ENCODE measurements at places on chromosomes 6 and 20.
A peak's percentile ranks its signal among the peaks of the same experiment; 100 is the strongest.

DNA sequence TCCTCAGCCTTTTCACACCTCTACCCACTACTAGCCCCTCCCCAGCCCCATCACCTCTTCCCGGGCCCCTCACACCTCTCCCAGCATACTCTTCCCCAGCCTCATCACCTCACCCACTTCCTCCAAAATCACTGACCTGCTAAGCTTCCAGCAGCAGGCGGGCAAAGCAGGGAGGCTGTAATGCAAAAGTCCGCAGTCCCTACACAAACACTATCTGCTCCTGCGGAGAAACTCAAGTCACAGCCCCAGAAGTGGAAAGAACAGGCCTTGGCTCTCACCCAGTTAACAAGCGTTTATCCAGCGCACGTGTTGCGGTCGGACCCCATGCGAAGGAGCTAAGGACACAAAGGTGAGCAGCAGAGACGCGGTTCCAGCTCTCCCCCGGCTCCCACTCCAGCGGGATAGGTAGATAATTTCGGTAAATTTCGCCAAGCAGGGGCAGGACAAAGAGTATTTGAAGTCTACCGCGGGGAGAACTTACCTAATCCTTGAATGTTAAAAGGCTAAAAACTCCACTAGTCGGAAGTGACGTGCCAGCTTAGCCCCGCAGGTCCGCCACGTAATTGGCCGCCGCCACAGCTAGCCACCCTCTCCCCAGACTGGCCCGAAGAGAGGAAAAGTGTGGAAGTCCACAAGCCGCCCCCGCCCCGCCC, 728 bp upstream of the TRIM39 start:
- no peak for DNase-seq

DNA sequence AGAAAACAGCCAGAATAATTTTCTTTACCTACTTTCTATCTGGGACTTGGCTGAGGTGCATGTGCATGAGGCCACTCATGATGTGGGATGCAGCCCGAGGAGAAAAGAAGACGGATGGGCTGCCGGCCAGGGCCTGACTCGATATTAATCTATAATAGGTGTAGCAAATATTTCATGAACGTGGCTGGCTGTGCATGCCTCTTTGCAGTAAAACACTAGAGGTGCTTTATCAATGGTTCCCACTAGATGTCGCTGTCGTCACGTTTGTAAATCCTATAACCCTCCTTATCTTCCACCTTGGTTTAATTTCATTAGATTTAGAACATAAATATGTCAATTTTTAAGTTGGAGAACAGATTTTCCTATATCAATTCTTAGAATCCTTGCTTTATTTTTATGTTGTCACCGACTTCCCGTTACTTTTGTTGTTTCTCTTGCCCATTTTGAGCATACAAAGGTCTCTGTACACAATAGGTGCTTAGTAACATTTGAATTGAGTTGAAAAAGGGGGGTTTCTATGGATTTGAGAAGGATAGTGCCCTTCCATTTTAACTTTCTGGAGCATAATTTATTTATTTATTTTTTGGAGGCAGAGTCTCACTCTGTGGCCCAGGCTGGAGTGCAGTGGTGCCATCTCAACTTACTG, 19.6 kb upstream of the FERMT1 start:
- DNase-seq: peak; percentile 44

GRCh38 chr6:41286544-41287346, at the start of gene TREM1:
TSS of gene TREM1 (minus strand) at chr6:41286682. CDS start at chr6:41286655, 27 bp downstream.
- DNase-seq: no peak

DNA sequence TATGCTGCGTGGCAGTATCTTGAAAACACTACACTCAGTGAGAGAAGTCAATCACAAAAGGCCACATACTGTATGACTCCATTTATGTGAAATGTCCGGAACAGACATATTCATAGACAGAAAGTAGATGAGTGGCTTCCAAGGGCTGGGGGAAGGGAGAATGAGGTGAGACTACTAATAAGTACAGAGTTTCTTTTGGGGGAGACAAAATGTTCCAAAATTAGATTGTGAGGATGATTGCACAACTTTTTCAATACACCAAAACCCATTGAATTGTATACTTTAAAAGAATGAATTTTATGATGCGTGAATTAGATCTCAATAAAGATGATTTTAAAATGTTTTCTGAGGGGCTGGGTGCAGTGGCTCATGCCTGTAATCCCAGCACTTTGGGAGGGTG, 9.2 kb upstream of the SPO11 start:
- DNase-seq: no peak

- DNase-seq: no peak
Measured at GRCh38 chr6:399785-400534, 8.4 kb downstream of the IRF4 start.

GRCh38 chr6:15062516-15063252, 183.2 kb upstream of the JARID2 start:
- no peak for DNase-seq

DNA sequence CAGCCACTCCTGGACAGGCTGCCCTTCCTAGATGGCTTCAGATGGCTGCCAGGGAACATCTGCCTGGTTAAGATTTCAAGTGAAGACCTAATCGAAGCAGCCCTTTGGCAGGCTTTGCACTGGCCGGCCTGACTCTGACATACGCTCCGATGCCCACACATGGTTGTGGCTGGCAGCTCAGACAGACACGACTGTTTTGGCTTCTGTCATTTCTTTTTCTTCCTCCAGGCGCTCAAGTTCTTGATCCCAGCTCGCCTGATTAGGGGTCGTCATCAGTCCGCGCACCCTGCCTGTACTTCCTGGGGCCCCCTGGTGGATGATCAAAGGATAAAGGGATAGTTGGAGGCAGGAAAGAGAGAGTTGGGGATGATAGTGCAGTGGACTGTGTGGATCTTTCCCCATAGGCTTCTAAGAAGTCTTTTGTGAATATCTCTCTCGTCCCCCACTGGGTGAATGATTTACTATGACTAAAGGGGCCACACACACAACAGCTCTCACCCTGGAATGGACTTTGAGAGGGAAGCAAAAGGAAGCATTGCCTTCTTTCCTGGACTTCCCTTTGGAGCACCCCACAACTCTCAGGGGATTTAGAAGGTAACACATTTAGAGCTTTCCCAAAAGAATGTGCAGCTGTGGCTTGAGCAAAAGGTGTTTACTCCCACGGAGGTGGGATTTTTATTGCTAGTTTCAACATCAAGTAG, 21.4 kb upstream of the TRAM2 start:
- peak; percentile 21 for DNase-seq

DNA sequence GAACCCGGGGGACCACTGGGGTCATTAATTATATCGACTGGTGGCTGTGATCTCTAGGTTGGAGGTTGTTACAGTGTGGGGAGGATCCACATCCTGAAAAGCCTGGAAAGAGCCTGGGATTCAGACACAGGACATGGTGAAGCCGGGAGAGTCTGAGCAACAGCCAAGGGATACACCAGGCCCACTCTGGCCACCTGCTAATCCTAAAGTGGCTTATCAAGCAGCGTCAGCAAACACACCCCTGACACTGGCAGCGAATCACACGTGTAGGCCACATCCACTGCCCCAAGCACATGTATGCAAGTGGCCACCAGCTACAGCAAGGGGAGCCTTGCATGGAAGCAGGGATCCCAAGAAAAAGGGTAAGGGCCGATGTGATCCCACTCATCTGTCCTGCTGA, 41.0 kb downstream of the GFOD1 start:
- DNase-seq: no peak

DNA sequence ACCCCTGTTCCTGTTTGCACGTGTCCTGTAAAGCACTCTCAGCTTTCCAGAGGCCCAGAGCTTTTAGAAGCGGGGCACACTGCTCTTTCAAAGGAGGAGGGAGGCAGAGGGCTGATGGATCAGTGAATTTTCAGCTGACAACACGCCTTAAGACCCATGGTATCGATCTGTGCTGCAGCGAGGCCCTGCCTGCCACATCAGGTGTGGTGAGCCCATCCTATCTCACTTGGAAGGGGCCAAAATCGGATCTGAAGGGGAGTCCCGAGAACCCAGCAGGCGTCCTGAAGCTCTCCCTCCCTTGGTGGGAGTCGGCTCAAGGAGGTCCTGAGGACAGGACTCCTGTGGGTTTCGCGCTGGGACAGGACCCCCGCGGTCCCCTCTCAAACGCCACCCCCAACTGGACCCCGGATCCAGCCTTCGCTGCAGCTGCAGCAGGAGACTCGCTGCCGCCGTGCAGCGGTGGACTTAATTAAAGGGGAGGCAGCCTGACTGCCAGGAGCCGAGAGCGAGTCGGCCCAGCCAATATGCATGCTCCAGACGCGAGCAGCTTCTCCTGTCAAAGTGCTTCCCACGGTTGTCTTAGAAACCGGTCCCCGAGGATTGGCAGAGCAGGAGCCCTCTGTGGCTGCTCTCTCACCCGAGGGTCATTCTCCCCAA, 580.0 kb upstream of the ZNF337 start:
- peak; percentile 31 for DNase-seq
